ENCODE measurements at places on chromosomes 12 and 14.

DNA sequence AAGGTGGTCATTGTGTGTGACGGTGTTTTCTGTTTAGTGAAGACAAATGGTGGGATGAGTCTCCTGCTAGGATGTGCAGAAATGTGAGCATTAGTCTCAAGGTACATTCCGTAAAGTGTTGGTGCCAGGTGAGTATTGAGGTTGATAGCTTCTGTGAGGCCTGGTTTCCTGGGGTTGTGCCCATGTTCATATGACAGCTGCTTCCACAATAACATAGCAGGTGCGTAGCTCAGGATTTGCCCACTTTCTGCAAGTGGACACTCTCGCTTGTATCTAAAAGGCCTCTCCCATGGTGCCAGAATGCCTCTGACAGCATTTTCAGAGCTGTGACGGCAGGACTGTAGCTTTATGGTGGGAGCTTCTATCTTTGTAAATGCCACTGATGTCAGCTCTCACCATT is 832.0 kb downstream of the DIO2 start:
- no peak for DNase-seq

- no peak for DNase-seq
Measured at GRCh38 chr12:104026841-104027599, 23.0 kb downstream of the GLT8D2 start.

DNA sequence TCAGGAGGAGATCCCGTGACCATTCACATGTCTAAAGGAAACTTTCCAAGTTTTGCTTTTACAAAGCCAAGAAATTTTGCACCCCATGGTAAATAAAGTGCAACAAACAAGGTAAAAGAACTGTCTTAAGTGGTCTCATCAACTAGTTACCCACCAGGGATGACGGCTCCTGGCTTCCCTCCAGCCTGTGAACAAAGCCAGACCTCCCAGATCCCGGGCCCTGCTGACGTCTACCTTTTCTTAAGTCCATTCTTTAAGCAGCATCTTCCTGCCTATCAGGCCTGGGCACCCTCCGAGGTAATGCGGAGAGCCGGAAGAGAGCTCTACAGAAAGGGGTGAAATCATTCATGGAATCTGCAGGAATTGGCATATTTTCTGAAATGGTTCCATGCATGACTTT is 58.0 kb upstream of the DAAM1 start:
- DNase-seq: no peak

DNA sequence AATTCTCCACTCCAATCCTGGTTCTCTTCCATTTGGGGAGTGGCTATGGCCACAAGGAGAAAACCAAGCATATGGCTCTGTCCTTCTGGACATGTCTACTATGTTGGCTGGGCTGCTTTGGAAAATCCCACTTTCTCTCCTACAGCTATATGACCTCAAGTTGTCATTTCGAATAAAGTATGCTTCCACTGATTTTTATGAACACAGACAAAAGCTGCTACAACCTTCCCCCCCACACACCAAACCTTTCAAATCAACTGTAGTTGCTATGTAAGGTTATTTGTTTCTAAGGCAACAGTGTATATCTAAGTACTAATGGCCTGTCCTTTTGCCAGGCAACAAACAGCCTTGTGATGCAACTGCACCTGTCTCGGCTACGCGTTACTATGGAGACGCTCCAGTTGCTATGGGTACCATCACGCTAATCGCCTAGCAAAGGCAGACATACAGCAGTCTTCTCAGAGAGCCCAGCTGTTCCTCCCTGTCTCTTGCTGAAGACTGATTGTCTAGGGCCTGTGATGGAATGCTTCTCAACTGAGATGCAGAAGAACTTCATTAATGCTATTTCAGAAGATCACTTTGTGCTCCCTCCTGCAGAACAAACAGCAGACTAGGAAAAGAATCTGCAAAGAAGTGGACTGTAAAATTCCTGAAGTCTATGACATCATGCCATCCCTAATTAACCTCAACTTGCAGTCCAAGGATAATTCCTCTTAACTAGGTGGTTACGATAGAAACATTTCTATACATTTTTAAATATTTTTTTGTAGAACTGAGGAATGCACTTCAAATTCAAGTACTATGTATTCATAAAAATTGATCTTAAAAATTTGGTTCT is 67.6 kb downstream of the FOXN3 start:
- peak; percentile 68 for DNase-seq

DNA sequence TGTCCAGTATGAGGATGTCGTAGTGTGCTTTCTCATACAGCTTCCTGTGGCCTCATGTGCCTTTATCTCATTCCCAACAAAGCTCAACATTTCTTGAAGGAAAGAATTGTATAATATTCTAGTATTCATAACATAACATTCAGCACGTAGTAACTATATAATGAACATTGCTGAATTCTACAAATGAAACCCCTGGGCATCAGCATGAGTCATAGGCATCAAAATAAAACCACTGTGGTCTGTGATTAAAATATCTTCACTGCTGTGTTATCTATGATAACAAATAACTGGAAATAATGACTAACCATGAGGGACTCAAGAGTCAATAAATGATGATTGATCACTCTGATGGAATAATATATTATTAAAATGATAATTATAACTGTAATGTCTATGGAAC is 255.2 kb downstream of the EMP1 start:
- DNase-seq: no peak

DNA sequence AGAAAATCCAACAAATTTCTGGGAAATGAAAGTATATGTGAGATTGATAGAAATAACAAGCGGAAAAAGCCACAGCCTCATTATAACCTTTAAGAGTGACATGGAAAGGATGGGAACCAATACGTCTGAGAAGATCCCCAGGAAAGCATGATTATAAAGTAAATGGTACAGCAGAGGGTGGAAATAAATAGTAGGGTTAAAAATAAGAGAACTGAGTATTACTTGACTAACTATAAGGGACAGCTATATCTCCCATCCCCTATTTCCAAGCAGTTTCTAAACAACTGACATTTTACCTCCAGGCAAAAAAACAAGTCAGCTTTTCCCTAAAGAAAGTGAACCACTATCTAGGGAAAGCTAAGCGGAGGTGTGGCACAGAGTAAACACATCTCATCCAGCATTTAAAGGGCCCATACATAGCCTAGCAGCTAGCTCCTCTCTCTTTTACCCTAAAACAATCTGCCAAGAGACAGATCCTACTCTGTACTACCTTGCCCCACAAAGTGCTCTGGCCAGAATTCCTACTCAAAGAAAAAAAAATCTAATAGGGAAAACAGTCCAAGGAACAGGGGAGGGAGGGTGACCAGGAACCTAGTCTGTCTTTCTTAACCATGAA is 11.2 kb downstream of the OSBPL8 start:
- DNase-seq: no peak

DNA sequence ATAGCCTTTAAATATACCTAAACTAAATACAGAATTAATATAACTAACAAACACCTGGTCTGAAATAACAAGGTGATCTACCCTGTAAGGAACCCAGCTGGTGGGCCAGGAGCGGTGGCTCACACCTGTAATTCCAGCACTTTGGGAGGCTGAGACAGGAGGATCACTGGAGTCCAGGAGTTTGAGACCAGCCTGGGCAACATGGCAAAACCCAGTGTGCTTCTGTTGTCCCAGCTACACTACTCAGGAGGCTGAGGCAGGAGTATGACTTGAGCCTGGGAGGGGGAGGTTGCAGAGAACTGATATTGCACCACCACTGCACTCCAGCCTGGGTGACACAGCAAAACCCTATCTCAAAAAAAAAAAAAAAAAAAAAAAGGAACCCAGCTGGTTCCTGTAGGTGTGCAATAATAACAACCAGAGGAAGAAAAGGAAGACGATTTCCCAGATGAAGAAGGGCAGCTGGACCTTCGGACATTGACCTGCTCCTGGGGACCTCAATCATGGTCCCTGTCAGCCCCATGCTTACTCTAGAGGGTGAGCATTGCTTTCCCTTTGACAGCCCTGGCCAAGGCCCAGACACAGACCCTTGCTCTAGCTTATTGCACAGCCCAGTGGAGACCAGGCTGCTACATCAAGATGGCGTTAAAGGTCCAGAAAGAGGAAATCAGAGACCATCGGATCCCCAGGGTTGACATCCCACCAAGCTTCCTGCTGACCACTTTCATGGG is 5.4 kb downstream of the FOS start:
- DNase-seq: no peak

DNA sequence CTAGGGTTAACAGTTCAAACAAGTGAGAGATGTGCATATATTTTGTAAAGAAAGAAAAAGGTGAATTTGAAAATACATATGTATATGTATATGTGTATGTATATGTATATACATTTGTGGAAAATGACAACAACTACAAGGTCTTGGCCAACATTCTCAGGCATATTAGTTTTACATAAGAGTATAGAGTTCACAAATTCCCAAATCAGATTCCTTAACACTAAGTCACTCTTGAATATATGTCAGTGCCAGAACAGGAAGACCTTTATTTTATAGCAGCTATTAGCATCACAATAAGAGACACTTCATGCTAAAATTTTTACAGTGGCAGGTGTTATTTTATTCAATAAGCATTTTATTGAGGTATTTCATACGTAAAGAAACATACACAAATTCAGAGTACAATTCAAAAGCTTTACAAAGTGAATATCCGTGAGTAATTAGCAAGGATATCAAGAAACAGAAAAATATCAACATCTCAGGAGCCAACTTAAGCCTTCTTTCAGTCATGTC is 179.7 kb downstream of the SLC6A15 start:
- no peak for DNase-seq

DNA sequence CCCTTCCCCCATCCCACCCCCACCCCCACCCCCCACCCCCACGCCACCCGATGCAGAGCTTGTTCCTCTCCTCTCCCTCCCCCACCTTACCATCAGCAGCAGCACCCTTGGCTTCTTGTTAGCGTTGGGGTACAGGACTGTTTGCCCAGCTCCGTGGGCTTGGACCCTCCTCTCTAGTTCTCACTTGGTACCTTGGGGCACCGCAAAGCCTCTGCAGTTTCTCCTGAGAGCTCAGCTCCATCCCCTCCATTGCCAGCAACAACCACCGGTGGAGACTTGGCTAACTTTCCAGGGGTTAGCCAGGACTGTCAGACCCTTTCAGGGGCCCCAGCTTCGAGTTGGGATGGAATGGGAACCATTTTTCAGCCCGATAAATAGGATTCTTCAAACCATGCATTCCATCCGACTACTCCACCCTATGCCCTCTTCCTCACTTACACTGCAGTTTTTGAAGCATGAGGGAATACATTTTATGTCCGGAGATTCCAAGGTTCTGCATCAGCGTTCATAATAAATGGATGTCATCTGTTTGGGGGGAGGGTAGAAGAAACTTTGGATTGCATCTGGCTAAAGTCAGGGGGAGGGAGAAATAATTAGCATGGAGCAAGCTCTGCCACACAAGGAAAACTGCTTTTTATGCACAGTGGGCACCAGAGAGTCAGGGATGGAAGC is 1.1 kb downstream of the SCN8A start:
- no peak for DNase-seq

DNA sequence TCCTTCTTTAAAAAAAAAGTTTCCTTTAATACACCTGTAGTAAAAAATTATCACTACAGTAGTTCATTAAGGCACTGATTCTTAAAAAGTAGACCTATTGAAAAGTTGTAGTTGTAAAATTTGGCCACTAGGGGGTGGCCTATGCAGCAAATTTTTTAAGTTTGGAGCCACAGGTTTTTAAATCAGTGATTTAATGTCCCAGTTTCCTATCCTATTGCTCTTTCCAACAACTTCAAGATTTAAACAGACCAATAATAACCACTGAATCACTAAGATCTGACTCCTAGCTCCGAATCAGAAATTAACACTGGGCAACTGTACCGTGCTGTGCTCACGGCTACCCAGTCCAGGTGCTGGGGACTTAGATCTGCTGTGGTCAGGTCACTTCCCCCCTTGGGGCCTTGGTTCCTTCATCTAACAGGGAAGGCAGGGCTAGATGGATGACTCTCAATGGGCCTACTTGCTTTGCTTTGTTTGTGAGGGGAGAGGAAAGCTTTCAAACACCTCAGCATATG is 279.3 kb downstream of the MED13L start:
- peak; percentile 35 for DNase-seq

DNA sequence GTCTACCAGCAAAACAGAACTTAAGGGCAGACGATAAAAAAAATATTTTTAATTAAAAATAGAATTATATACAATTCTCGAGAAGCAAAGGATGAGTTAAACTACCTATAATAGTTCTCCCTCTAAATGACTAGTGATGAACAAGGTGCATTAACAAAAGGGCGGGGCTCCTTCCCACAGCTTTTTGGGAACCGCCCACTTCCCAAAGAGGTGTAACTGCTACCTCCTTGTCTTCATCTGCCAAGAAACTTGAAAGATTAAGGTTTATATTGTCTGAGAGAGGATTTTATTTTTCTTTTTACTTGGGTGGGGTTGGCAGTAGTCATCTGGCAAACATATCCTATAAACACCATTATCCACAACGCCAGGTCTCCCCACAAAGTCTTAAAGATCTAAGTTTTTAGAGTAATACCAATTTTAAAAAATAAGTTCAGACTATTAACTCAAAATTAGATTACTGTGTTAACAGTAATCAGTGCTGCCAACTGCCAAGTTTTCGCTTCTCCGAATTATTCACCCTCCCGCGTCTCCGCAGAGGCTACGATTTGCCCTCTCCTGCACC is 938 bp downstream of the RALGAPA1 start:
- no peak for DNase-seq

- no peak for DNase-seq
Measured at GRCh38 chr12:1611803-1612572, 17.0 kb upstream of the WNT5B start.

DNA sequence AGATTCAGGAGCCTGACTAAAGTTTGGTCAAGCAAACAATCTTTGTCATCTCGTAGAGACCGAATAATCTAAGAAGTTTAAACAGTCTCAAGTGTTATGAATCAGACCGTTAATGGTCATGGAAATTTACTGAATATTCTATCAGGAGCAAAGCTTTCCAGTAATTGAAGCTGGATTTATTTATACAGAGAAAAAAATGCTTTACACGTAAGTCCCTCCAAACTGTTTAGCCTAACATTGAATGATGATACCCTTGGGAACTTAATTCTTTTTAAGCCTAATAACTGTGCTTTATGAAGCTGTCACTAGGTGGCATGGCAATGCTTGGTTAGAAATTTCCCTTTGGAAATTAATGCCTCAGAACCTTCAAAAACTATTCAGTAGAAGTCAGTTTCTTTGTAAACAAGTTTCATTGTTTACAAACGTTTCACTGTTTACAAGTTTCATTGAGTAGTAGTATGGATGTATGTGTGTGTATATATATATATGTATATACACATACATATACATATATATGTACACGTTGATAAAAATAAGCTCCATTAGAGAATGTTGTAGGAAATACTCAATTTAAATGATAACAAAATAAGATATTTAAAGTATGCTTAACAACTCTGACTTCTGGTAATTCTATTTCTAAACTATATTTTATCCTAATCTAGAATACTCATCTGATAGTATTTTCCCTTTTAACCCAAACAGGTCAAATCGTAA is 32.1 kb downstream of the DEPDC4 start:
- DNase-seq: peak; percentile 51

GRCh38 chr14:63299351-63300110 is 19.2 kb downstream of the GPHB5 start:
- DNase-seq: no peak

- no peak for DNase-seq
Measured at GRCh38 chr12:112185093-112185923, 59.9 kb downstream of the TRAFD1 start.

GRCh38 chr12:111166779-111167540 is 201.9 kb downstream of the PHETA1 start:
- DNase-seq: no peak
